ENCODE measurements at places on chromosomes 7 and 10.

DNA sequence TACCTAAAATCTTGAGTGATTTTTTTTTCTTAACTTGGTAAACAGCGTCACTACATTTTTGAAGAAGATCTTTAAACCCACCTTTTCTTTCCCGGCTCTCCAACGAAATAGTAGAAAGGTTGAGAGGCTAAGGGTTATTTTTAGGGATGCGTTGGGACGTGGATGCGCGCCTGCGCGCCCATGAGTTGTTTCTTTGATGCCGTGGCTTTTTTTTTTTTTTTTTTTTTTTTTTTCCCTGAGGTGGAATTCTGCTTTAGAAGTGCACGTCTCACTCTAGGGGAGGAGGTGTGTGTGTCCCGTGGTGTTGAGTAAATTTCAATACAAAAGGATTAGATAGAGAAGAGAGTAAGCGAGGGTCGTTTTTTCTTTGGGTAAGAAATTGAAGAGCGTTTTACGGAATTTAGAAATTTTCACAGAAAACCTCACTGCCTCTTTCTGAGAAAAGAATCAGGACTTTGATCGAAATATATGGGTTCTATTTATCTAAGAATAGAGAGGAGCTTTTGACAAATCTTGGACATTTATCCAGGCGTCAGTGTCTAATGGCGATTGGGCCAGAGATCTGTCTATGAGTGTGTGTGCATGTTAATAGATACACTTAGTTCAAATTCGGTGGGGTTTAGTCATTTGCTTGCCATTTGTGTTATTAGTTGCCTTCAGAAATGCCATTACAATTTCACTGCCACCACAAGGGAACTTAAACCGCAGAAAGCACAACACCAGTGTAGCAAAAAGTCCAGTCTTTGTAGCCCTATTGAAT is 1.2 kb upstream of the SP8 start:
- DNase-seq, result no peak

GRCh38 chr7:79806161-79806734 is 328.4 kb upstream of the GNAI1 start:
- no peak for DNase-seq

DNA sequence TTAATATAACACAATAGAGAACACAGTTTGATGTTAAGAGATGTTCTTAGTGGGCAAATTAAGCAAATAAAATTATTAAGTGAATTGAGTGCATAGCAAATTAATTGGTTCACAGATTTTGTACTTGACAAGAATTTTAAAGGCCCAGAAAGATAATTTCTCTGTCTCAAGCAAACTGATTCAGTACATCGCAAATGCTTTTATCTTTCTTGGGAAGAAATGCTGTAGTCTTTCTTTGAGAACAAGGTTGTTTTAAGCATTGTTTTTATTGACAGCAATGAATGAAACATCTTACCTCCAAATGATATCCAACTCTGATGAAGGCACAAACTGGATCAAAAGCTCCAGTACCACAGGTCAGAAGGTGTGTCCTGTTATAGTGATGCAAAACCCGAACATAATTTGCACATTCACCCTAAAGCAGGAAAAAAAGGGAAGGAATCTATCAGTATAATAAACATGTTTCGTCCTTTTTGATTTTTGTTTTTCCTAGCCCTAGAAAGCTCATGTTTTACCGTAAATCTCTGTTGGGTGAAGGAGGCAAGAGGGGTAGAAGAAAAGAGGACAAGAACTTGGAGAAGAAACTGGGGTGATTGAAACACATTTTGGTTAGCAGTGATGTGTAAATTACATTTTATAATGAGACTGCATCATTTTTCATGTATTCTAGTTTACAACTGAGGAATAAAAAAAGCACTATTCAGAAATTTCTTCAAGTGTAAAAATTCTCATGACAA is 182.6 kb downstream of the SEMA3E start:
- no peak for DNase-seq

GRCh38 chr7:143038635-143039034 is 11.7 kb upstream of the OR9A2 start:
- no peak for DNase-seq

Data from epithelial cell of proximal tubule (primary cell).